AML-193 (cell line): ENCODE measurements at places on chromosomes 7 and 10.

DNA sequence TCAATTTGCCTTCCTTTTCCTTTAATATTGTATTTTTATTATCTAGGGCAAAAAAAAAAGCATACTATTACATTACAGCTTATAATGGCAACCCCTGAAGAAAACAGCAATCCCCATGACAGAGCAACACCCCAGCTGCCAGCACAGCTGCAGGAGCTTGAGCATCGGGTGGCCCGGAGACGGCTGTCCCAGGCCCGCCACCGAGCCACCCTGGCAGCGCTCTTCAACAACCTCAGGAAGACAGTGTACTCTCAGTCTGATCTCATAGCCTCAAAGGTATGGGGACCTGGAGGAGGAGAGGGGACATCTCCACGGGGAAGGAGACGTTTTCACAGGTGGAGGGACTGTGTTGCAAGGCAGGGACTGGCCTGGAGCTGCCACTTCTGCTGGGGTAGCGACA lies 6.8 kb downstream of the STRA8 start:
- DNase-seq, result no peak

DNA sequence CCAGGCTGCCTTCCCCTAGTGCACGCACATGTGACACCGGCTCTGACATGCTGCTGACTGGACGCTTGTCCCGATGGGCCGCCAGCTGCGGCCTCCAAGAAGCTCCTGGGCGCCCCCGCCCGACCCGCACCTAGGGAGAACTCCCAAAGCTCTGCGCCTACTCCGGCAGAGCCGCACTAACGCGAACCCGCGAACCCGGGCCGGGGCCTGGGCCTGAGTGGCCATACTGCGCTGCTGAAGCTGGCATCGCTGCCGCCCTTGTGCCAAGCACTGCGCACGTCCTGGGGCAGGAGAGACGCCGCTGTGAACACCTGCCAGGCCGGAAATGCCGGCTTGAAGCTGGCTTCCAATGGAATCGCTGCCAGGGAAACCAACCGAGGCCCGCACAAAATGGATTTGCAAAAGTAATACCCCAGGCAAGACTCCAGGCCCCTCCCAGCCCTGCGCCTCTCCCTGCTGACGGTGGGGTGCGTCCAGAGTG lies 85.1 kb downstream of the WASHC2A start:
- DNase-seq, result no peak

- peak; percentile 70 for DNase-seq
Observed at GRCh38 chr7:130560972-130561371, 69.1 kb downstream of the MEST start.

GRCh38 chr10:69807696-69808095 lies 6.0 kb downstream of the COL13A1 start:
- no peak for DNase-seq

GRCh38 chr10:70459061-70459773 lies 17.7 kb upstream of the NODAL start:
- no peak for DNase-seq

DNA sequence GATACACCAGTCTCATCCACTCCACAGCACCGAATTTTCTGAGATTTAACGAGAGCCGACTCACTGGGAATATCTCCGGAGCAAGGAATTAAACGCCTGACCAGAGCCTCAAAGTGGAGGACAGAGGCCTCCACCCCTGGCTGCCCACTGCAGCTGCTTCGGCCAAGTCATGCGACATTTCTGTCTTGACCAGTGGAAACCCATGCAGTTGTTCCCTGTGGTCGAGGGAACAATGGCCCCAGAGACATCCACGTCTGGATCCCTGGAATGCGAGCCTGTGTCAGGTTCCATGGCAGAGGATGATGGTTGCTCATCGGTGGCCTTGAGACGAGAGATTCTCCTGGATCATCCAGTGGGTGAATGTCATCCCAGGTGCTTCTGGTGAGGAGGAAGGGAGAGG lies 65.7 kb upstream of the INSIG1 start:
- no peak for DNase-seq

- no peak for DNase-seq
Observed at GRCh38 chr7:19001854-19002253, 115.6 kb downstream of the TWIST1 start.

GRCh38 chr10:23418051-23418681 lies 20.7 kb upstream of the OTUD1 start:
- no peak for DNase-seq
